Bronchial epithelial cell (primary cell): ENCODE measurements at places on chromosomes 11 and 22. TPM values are rescaled to one million over a fixed set of nuclear protein-coding genes. Genes with fewer than 3 reads are reported as not detected.

PAMR1 gene
- total RNA-seq, result 3.1 and 5.3 TPM in 2 replicates

GRCh38 chr11:72009156-72009555 is 10.4 kb downstream of the IL18BP start:
- no peak for DNase-seq

- DNase-seq, result no peak
Measured at GRCh38 chr11:126748100-126748791, 252.3 kb downstream of the KIRREL3 start.

GRCh38 chr22:20198557-20199319 is 47.9 kb upstream of the CCDC188 start:
- DNase-seq, result no peak

- DNase-seq, result no peak
Measured at GRCh38 chr11:8205566-8205965, 36.7 kb upstream of the RIC3 start.

DNA sequence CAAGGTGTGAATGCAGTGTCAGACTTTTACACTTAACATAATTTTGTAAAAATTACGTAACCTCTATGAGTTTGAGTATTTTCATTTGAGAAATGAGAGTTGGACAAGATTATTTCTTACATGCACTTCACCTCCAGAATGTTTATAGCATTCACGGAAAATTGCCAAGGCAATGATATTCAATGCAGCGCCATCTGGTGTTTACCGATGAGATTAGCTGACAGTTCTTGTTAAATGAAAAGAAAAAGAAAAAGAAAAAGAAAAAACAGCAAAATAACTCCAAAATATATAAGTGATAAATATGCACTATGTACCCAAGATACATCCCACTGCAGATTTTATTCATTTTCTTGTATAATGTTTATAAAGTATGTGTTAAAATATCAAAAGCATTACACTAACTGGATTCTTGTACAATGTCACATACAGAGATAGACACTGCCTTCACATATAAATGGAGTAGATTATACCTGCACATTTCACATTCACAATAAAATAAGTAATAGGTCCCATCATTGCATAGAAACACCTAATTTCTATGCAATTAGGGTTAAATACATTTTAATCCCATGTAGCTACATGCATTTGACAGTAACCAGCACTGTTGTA is 976.3 kb upstream of the FAT3 start:
- DNase-seq, result peak; percentile 50

GRCh38 chr11:123505546-123506299 is 75.7 kb downstream of the GRAMD1B start:
- no peak for DNase-seq
